ENCODE measurements at places on chromosomes 1 and 21.
A peak's percentile ranks its signal among the peaks of the same experiment; 100 is the strongest.

DNA sequence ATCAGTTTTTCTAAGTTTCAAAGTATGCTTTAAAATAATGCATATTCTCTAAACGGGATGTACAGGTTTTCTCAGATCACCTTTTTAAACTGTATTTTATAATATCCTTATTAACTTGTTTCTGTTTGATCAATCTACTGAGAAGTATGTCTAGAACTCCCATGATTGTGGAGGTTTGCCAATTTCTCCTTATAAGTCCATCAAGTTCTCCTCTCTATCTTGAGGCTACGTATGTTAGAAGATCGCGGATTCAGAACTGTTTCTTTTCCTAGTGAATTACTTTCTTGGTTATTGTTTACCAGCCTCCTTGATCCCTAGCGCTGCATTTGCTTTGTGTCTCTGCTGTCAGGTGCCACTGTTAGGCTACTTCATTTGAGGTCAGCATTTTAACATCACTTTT is 89.2 kb downstream of the NPHP4 start:
- DNase-seq, result no peak

- DNase-seq, result no peak
Observed at GRCh38 chr1:985126-985525, 3.2 kb upstream of the PERM1 start.

DNA sequence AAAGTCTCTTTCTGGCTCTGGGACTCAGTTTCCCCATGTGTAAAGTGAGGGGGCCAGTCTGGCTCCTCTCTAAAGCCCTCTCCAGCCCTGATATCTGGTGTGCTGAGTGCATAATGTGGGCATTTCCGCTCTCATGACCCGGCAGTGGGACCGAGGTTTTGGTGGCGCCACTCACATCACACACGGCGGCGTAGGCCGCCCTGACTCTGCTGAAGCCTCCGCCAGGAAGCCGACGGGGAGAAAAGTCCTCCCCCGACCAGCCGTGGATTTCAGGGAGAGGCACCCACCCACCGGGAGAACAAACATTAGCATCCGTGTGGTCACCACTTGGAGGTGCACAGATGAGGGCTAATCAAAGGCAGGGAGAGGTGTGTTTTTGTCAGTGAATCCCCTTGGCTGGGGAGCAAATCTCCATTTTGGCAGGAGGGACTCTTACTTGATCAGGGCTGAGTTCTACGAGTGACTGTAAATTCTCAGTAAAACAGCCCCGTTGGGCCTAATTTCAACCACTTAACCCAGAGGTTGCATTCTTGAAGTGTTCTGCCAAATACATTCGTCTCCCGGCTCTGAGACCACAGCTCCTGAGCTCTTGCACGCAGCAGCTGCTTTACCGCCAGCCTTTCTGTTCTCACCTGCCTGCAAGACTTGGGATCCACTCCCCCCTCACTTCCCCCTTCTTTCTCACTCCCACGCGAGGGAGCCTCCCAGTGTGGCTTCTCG is 118.2 kb downstream of the FOXD2 start:
- DNase-seq, result no peak

GRCh38 chr1:89425056-89425455 is 61.2 kb downstream of the GBP6 start:
- no peak for DNase-seq

DNA sequence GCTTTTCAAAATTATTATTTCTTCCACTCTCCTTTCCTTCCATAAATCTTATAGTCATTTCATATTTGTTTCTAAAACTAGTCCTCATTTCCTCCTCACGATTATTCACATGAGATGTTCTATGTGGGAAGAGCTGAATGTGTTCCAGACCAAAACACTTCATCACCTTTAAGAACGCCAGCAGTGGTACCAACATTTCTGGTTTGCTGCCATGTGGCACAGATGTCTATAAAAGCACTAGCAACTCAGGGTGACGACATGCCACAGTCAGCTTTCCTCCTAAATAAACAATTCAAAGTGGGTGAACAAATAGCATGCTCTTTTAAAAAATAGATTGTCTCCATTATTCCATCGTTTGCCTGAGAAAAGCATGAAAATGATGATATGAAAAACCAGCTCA is 1217.8 kb upstream of the ADGRL2 start:
- DNase-seq, result no peak

GRCh38 chr1:2272686-2273400 is 44.7 kb downstream of the SKI start:
- no peak for DNase-seq

DNA sequence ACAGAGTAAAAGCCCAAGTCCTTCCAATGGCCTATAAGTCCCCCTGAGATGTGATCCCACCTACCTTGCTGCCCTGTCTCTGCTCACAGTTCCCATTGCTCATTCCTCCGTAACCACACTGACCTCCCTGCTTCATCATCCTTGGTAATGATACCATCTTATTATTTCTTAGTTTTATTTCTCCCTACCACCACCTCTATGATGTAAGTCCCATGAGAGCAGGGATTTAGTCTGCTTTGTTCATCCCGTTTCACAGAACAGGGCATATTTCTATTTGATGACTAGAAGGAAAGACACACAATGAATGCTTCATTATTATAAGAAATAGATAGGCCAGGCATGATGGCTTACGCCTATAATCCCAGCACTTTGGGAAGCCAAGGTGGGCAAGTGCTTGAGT is 22.5 kb downstream of the NIBAN1 start:
- DNase-seq, result no peak

DNA sequence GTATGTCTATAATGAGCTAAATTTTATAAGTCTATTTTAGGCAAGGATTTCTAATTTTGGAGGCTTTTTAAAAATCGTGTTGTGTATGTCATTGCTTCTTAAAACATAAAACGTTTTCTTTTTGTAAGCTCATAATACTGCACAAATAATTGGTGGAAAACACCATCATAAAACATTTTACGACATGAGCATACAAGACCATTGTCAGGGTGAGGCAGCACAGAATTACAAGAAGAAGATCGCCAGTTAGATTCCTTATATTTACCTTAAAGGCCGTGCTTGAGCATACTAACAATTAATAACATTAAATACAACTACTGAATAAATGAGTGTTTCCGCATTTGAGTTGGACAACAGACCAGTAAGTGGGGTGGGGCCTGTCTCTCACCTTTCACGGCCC is 19.1 kb upstream of the LMX1A start:
- no peak for DNase-seq

- no peak for DNase-seq
Observed at GRCh38 chr1:38207906-38208305, 161.3 kb upstream of the POU3F1 start.

- no peak for DNase-seq
Observed at GRCh38 chr1:14142397-14143100, 442.6 kb downstream of the PRDM2 start.

GRCh38 chr1:38250356-38250755 is 203.8 kb upstream of the POU3F1 start:
- DNase-seq, result no peak

- peak; percentile 46 for DNase-seq
Observed at GRCh38 chr1:226029093-226029496, 30.0 kb upstream of the SDE2 start.

GRCh38 chr1:28812669-28813468 is 899 bp downstream of the OPRD1 start:
- no peak for DNase-seq

Data from GM18507 (cell line).